Urinary bladder (tissue), 4 donors: ENCODE measurements at places on chromosomes 1 and 21. TPM values are rescaled to one million over a fixed set of nuclear protein-coding genes. Genes with fewer than 3 reads are reported as not detected.

- DNase-seq: no peak
Observed at GRCh38 chr1:243503155-243503554, 247.3 kb downstream of the SDCCAG8 start.

- DNase-seq: no peak
Observed at GRCh38 chr1:247933989-247934388, 9.3 kb downstream of the OR2AJ1 start.

- no peak for DNase-seq
Observed at GRCh38 chr1:209870151-209870831, 42.5 kb downstream of the UTP25 start.

DNA sequence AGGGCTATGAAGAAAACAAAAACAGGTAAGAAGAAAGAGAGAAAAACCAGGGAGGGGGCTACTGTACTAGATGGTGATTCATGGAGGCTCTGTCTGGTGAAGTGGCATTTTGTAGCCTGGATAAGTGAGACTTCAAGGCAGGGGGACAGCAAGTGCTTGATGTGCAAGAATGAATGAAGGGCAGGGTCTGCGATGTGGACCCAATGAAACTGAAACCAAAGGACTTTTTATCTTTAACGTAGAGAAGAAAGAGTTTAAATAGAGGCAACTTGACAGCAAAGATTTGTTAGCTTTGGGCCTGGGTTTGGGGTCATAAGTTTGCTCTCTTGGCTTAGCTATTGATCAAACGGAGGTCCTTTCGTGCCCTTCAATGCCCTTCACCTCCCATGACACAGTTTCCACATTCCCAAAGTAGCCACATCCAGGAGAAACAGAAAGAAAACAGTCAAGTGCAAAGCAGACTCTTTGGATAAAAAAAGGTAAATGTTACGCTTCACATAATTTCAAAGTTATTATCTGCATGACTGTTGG lies 291.0 kb downstream of the GRIK1 start:
- DNase-seq: no peak

Gene FAM167B
- polyA plus RNA-seq: 8.2 TPM

Gene CCDC185
- not detected for polyA plus RNA-seq
